Stimulated activated CD8-positive, alpha-beta memory T cell treated with anti-CD3 and anti-CD28 coated beads, Interleukin-7, amount 100 ng/mL, for 1 hour (primary cell): ENCODE measurements at places on chromosomes 7 and 10.

DNA sequence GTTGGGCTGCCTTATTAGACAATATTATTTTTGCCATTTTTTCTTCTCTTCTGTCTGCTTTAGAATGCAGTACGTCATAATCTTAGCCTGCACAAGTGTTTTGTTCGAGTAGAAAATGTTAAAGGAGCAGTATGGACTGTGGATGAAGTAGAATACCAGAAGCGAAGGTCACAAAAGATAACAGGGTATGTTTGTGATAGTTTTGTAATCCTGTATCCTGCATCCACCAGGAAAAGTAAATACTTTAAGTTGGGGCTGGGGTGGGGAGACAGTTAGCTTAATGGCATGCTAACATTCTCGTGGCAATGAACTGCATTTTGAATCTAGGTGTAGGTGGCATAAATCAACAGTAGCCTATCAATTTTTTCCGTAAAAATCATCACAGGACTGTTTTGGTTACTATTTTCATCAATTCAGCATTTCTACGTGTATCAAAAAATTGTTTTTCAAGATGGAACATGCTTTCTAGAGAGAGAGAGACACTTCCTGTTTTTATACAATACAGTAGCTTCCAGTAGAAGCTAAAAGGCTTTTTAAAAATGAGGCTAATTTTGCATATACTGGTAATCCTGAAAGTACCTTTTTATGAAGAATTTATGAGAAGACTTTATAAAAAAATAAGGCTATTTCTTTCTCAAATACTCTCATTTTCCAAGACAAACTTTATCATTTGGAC, 247.5 kb downstream of the FOXP2 start:
- no peak for DNase-seq

DNA sequence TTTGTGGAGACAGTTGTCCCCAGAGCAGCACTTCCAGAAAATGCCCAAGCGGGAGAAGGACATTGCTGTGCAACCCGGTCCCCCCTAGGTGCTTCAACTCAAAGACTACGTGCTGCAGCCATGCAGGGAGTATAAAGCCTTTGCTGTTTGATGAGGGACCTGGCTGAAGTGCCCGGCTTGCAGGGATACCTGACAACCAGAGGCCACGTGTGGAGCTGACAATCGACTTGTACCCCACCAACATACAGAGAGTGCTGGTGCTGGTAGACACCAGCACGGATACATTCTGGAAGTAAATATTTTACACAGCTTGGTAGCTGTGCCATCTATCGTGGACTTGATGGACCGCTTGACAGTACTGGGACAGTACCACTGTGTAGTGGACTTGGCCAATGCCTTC, 240.6 kb downstream of the CACNA2D1 start:
- no peak for DNase-seq

- DNase-seq, result no peak
Measured at GRCh38 chr7:42883950-42884349, 27.9 kb downstream of the C7orf25 start.

DNA sequence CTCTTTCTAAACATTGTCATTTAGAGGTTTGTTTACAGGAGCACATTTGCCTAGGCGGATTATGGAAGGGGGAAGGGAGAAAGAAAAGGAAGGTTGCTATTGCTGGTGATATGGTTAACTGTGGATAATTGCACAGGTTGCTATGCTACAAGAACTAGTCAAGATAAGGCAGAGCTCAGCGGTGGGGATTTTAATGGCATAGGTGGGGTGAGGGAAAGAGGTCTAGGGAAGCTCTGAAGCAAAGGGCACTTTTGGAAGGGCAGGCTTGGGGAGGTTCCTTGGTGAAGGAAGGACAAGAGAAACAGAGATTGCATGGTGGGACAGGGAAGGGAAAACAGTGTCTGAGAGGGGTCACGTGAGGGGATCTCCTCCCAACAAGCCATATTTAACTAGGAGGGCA, 19.5 kb downstream of the HYAL4 start:
- no peak for DNase-seq

GRCh38 chr10:94630017-94630688, 53.4 kb upstream of the CYP2C18 start:
- DNase-seq, result no peak

DNA sequence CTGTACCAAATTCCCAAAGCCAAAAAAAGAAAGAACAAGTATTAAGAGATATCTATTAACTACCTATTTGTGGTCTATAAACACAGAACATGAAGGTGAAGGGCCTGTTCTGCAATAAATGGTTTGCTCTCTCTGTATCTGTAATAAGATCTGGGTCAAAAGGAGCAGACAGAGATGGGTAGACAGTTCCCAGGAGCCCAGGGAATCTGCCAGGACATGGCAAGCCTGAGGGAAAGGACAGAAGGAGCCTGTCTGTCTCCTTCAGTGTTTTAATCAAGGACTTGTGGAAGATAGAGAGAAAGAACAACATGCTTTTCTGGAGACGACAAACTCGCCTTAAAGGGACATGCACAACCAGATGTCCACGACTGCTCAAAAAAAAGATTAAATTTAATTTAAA, 165.7 kb downstream of the ELMO1 start:
- no peak for DNase-seq
